ENCODE measurements at places on chromosomes 16 and 17.

DNA sequence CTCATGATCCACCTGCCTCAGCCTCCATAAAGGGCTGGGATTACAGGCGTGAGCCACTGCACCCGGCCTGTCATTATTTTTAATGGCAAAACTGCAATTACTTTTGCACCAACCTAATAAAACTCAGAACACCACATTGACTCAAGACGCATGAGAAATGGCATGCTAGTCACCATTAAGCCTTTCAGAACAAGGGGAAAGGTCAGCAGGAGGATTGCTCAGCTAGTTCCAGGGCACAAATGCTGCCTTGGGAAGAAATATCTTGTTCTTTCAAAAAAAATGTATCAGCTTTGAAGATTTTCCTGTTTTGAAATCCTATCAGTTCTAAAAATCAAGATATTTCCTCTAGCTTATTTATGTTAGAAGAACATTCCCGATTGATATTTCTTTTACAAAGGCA, 32.4 kb upstream of the CDYL2 start:
- no peak for DNase-seq

GRCh38 chr17:77140878-77141767, at the start of gene SEC14L1:
Gene SEC14L1 (plus strand): TSS chr17:77140969. CDS start chr17:77143597, 2,628 bp downstream.
- DNase-seq = peak; percentile 31

DNA sequence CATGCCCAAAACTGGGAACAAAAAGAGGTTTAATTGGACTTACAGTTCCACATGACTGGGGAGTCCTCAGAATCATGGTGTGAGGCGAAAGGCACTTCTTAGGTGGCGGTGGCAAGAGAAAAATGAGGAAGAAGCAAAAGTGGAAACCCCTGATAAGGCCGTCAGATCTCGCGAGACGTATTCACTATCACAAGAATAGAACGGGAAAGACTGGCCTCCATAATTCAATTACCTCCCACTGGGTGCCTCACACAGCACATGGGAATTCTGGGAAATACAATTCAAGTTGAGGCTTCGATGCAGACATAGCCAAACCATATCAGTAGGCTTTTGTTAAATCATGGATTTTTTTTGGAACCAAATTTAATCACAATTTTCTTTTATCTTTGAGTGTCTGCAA, 24.4 kb downstream of the RBL2 start:
- DNase-seq = no peak

GRCh38 chr16:30570636-30571444, 674 bp downstream of the ZNF688 start:
- DNase-seq = no peak

- no peak for DNase-seq
These were observed 19.8 kb downstream of the PLXDC1 start for GRCh38 chr17:39131616-39132015.

- DNase-seq = no peak
These were observed 85.9 kb upstream of the TBX2 start for GRCh38 chr17:61313461-61314326.

GRCh38 chr16:51045186-51045585, 105.9 kb downstream of the SALL1 start:
- DNase-seq = no peak

DNA sequence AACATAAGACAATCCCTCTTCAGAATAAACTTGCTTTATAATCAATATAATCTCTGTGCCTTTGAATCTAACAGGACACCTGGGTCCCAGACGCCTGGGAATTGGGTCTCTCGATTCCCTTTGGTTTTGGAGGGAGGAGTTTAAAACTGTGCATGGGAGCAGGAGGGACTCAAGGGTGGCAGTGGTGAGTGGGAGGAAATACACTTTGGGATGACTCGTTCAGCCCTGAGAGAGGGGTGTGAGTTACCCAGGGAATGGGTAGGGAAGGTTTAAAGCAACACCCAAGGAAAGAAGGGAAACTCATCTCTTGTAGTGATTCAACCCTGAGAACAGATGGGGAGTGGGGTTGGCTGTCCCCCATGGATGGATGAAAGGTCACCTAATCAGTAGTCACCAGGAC, 1.6 kb downstream of the RANGRF start:
- no peak for DNase-seq

- no peak for DNase-seq
These were observed 505.8 kb upstream of the ERCC4 start for GRCh38 chr16:13414154-13414553.

DNA sequence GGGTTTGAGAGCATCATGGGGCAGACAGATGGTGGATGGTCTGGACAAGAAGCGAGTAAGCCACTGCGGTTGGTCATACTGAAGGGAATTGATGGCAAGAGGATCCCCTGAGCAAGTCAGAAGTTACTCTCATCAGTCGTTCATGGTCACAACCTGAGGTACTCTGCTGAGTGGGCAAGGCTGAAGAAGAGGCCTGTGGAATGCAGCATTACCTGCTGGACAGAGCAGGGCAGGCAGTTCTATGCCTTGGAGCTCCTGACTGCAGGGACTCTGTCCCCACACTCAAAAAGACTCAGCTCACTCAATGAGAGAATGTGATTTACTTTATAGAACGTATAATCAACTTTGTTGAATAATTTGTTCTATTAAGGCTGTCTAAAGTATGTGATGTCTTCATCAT, 28.3 kb downstream of the ALDH3A2 start:
- no peak for DNase-seq

DNA sequence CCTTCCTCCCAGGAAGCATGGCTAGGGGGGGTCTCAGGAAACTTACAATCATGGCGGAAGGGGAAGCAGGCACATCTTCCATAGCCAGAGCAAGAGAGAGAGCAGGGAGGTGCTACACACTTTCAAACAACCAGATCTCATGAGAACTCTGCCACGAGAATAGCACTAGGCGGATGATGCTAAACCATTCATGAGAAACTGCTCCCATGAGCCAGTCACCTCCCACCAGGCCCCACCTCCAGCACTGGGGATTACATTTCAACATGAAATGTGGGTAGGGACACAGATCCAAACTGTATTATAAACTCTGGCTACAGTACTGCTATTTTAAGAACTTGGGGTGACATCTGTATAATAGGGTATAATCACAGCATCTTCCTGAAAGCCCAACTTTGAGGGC, 83.1 kb upstream of the CACNG5 start:
- DNase-seq = no peak

DNA sequence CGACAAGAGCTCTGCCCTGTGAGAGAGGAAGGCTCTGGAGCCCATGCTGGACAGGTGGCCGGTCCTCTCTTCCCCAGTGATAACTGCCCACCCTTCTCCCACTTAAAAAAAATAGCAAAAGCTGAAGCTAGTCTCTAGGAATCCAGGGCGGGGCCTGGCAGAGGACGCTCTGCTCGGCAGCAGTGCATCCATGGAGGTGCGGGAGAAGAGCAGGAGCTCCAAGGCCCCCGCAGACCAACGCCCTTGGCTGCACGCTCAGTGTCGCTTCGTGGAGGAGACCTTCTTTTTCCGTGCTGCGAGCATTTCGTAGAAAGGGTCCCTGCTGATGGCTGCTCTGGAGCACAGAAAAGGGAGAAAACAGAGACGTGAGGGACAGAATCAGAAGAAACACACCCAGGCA, 98.6 kb upstream of the DNAH17 start:
- DNase-seq = no peak

GRCh38 chr17:58640202-58640601, 51.6 kb downstream of the TEX14 start:
- DNase-seq = no peak

DNA sequence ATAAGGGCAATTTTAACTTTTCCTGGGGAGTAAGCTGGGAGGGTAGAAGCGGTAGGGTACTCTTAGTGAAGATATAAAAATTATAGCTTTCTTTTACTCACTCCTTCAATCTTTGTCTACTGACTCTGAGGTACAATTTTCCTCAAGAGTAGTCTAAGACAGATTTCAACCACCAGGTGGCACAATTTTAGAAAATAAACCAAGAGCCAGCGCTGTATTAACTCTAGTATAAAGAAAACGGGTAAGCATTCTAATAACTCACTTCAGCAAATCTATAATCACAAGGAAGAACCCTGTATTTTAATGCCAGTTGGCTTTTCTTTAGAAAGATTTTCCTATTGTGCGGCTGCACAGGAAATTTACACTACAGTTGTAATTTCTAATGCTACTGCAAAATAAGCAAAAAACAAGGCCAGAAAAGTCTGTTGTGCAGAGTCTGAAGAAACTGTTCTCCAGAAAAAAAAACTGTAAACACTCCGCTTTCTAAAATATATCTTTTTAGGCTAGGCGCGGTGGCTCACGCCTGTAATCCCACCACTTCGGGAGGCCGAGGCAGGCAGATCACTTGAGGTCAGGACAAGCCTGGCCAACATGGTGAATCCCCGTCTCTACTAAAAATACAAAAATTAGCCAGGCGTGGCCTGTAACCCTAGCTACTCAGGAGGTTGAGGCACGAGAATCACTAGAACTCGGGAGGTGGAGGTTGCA, 1.9 kb downstream of the CMC2 start:
- DNase-seq = peak; percentile 90

- peak; percentile 84 for DNase-seq
These were observed 23.2 kb downstream of the LSM12 start for GRCh38 chr17:44043272-44043696.

- DNase-seq = peak; percentile 17
These were observed 2.0 kb downstream of the KLHL11 start for GRCh38 chr17:41863074-41863848.

DNA sequence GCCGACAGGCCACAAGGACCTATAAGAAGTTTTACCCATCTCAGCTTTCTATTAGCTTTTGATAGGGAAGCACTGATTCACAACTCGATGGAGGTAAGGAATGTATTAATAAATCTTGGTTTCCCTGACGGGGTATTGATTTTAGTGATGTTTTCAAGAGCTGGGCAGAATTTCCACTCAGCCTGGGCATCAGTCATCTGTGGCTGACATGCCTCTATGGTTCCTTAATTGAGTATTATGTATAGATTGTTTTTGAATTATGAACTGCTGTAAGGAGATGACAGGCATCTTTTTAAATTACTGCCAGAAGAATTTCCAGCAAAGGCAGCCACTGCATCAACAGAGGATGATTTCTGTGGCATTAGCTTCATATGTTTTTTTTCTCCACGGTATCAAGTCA, 128.6 kb downstream of the CPPED1 start:
- DNase-seq = no peak

GRCh38 chr16:14399378-14400284, 230.4 kb downstream of the PARN start:
- DNase-seq = no peak

GRCh38 chr16:10539793-10540192, 40.6 kb downstream of the EMP2 start:
- no peak for DNase-seq

GRCh38 chr17:72361892-72362291, 241.1 kb downstream of the SOX9 start:
- DNase-seq = no peak

GRCh38 chr16:70738083-70738977, 52.5 kb upstream of the MTSS2 start:
- DNase-seq = no peak

- DNase-seq = no peak
These were observed 85.1 kb downstream of the PRKCA start for GRCh38 chr17:66387392-66387981.

- no peak for DNase-seq
These were observed 545 bp downstream of the ARHGAP17 start for GRCh38 chr16:25014500-25015147.

GRCh38 chr17:79979221-79979741, 56.4 kb downstream of the TBC1D16 start:
- DNase-seq = no peak

DNA sequence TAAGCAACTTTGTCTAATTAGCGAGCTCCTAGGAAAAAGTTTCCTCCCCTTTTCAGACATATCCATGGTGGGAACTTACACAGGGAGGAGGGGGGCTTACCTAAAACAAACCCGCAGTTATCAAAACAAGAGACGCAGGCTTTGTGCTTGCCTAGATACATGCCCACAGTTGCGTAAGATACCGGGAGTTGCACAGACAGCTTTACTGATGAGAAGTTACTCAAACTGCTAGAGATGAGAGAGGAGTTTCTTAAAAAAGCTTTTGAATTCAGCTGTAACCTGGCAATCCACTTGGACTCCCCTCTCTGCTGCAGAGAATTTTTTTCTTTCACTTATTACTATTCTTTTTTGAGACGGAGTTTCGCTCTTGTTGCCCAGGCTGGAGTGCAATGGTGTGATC, 6.8 kb upstream of the ZP2 start:
- DNase-seq = no peak

GRCh38 chr17:80660527-80661198, 116.0 kb downstream of the RPTOR start:
- no peak for DNase-seq

DNA sequence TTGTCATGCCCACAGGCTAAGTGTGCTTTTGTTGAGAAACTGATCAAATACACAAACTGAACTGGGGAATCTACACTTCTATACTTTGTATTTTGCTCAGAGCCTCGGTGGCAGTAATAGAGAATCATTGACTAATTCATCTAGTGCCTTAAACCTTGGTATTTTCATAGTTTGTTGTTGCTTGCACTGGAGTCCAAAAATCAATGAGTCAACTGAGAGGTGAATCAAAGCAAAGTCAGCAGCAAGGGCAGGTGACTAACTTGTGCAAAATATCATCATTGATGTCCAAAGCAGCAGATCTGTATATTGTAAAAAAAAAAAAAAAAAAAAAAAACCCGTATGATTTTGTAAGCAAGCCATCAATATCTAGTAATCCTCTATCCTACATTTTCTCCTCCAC, 296.4 kb downstream of the MAP2K6 start:
- no peak for DNase-seq

DNA sequence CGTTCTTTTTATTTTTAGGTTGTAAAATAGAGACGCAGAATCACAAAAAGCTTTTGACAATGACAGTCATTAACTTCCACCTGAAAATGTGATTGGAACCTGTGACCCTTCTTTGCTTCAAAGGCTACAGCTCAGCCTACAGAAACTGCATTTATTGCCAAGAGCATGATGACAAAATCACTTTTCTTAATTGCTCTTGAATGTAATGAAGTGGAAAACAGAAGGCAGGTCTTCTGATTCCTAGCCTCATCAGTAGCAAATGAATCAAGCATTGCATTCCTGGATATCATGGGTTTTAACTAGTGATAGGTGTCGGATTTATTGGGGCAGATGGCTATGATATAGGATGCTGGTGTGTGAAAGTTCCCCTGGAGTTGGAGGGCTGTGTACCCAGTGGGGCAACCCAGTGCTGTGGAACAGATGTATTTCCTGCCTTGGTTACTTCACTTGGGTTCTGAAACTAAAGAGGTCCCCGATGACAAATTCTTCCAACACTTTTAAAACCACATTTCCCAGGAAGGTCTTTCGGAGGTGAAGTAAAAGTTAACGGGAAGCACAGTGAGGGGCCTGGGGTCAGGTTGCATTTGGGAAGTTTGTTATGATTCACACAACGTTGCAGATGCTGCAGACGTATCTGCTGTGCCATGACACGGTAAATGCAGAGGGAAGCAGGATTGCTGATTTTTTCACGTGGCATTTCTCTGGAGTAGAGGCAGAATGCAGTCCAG, 127.5 kb downstream of the HS3ST3A1 start:
- no peak for DNase-seq

DNA sequence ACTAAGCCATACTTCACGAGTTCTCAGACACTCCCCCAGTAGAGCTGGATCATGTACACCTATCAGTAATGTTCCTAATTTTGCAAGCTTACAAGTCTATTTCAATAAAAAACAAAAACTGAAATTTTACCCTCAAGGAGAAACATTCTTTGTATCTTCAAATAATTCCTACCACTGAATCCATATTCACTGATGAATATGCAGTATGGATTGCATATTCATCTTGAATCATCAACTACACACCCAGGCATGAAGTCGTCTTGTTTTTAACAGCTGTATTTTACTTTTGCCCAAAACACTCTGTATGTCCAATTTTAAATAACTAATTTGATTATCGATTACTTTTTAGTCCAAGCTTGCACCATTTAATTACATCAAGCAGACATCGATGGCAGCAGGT, 31.8 kb downstream of the ZDHHC7 start:
- DNase-seq = no peak

- DNase-seq = no peak
These were observed 879.7 kb upstream of the EEF2KMT start for GRCh38 chr16:5977329-5977728.
